Stimulated activated CD4-positive, alpha-beta T cell treated with anti-CD3 and anti-CD28 coated beads, Interleukin-12 subunit alpha, Interleukin-12 subunit beta, amount 100 ng/mL, for 24 hours (primary cell): ENCODE measurements at places on chromosomes 1 and 21.

- DNase-seq = no peak
Measured at GRCh38 chr1:198925567-198925966, 286.7 kb downstream of the PTPRC start.

DNA sequence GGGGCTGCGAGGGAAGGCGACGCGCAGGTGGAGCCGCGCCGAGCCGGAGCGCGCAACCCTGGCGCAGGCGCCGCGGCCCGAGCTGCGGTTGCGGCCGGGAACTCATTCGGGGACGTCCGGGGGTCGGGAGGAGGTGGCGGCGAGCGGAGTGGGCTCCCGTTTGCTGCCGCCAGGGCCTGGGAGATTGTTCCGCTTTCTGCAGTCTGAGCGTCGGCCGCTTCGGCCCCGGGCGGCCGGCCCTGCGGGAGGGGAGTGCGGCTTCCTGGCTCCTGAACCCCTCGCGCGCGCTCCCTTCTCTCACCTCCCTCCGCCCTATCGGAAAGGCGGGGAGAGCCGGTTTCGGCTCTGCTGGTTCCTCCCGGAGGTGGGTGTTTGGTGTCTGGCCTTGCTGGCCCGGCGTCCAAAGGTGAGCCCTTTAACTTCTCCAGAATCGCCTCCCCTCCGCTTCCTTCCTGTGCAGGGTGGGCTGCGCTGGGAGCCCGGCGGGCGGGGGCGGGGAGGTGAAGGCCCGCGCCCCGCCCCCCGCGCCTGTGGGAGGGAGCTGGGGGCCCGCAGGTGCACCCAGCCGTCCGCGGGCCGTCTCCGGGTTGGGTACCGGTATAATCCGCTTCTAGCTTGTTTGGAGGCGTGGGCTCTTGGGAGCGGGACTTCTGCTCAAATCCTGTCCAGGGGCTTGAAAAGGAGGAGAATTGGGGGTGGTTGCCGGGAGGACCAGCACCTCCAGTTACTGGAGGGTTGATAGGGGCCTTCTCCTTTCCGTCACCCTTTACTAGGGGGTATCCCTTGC, 683 bp downstream of the LRRC8D start:
- peak; percentile 10 for DNase-seq

- DNase-seq = no peak
Measured at GRCh38 chr1:50735443-50735842, 224.6 kb downstream of the FAF1 start.

- DNase-seq = no peak
Measured at GRCh38 chr1:3504151-3504821, 49.8 kb downstream of the ARHGEF16 start.

DNA sequence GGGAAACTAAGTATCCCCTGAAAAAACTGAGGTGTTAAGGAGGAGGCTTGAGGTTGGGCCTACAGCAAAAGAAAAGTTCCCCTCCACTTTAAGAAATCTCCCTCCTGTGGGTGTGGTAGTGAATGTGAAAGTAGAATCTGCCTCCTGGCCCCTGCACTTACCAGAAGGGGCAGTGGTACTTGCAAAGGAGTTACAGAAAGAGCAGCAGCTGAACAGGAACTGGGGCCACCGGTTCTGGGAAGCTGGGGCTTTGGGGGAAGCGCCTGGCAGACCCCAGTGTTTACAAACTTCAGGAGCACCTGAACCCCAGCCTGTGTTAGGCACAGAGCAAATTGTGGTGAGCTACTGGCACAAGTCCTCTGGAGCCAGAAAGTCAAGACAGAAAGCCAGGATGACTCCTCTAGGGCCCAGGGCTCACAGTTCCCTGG, 250.2 kb upstream of the FGGY start:
- DNase-seq = no peak

DNA sequence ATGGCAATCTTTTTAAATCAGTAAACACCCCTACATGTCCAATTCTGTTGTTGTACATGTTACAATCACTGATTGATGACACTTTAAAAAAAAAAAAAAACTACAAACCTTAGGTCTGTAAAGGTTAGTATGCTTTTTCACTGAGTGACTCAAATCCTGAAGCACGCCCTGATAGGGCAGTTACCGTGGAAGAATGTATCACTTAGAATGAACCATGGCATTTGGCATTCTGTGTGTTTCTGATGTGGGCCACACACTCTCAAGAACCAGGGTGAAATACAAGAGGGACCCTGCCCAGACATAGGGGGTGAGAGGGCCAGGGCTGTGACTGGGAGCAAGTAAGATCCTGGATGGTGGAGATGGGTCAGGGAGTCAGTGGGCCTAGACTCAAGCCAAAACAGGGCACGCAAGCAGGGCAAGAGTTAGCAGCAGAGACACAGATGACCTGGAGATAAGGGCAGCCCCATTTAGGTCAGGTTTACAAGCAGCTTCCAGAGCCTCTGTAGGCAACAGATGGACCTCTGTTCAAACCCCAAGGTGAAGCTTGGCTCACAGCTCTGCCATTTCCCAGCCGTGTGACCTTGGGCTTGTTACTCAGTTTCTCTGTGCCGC, 47.6 kb upstream of the DMRTB1 start:
- DNase-seq = no peak
